Naive B cell (primary cell): ENCODE measurements at places on chromosomes 11 and 22. TPM values are rescaled to one million over a fixed set of nuclear protein-coding genes. Genes with fewer than 3 reads are reported as not detected.

TESMIN gene
- not detected for polyA plus RNA-seq

SLCO2B1 gene
- not detected for polyA plus RNA-seq

GRAMD1B gene
- polyA plus RNA-seq: not detected

MYO7A gene
- not detected for polyA plus RNA-seq

SAA4 gene
- not detected for polyA plus RNA-seq

PGR gene
- not detected for polyA plus RNA-seq

OR4C46 gene
- not detected for polyA plus RNA-seq

RASSF10 gene
- polyA plus RNA-seq: not detected

SMTNL1 gene
- not detected for polyA plus RNA-seq

MOGAT2 gene
- polyA plus RNA-seq: not detected

LMO1 gene
- polyA plus RNA-seq: not detected

CSF2RB gene
- 7.6 TPM for polyA plus RNA-seq

MPZL3 gene
- polyA plus RNA-seq: 0.89 TPM
